Left renal cortex interstitium (tissue), 4 donors: ENCODE measurements at places on chromosomes 13 and 19. TPM values are rescaled to one million over a fixed set of nuclear protein-coding genes. Genes with fewer than 3 reads are reported as not detected.

The CYP2A7 gene
- polyA plus RNA-seq, result not detected

The FXYD5 gene
- 24.4 TPM for polyA plus RNA-seq

The GJB2 gene
- 4.0 TPM for polyA plus RNA-seq

GRCh38 chr19:40139533-40140287 lies 49.0 kb upstream of the ZNF780A start:
- peak; percentile 5 for DNase-seq

DNA sequence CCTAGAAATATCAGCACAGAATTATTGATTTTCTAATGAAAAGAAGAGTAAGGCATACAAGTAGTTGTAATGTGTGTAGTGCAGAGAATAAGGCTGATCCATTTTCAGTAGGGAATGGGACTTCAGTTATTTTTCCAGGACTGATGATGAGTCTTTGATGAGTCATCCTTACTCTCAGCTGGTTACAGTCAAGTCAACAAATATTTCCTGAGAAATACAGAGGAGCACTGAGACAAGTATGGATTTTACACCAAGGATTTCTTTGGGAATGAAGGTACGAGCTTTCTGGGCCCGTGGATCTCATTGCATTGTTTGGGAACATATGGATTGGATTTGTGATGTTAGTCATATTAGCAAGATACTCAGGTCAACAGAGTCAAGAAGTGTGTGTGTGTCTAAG lies 502.7 kb downstream of the FGF9 start:
- no peak for DNase-seq
